ENCODE measurements at places on chromosomes 11 and 22.

- no peak for DNase-seq
These were observed 18.4 kb downstream of the ARHGAP42 start for GRCh38 chr11:100705447-100705846.

DNA sequence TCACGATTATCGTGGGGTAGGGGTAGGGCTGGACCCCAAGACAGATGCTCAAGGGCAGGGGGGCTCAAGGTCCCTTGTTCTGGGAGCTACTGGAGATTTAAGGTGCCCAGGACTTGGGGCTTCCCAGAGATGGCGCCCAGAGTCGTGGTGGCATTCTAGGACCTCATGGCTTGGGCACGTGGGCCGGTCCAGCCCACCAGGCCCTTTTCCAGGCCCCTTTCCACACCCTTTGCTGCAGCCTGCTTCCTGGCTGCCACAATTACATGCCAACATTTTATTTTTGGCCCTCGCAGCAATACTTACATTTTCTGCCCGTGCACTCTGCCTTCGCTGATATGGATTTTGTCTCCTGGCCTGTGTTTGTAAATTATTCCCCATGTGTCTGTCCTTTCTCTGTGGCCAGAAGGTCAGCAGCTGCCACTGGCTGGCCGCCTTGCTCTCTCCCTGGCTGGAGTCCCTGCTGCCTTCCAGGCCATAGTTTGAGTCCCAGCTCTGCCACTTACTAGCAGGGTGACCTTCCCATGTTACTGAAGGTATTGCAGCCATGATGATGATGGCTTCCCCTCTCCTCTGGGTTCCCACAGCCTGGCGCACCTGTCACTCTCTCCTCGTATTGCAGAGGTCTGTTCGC is 11.2 kb downstream of the MB start:
- DNase-seq: no peak

DNA sequence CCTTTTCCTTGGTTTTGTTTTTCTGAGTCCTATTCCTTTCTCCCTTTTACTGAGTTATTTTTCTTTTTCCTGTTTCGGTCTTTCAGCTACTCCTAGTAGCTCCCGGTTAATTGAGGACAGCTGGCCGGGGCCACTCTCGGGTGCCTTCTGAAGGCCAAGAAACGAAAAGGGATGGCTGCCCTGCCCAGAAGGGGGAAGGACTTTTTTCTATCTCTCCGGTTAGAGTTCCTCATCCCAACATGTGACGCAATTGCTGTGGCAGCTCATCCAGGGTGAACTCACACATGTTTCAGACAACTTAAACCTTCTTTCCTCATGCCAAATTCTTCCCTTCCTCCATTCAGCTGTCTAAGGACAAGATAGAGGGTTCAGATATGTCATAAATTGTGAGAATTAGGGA is 83.6 kb downstream of the PIWIL4 start:
- DNase-seq: no peak

DNA sequence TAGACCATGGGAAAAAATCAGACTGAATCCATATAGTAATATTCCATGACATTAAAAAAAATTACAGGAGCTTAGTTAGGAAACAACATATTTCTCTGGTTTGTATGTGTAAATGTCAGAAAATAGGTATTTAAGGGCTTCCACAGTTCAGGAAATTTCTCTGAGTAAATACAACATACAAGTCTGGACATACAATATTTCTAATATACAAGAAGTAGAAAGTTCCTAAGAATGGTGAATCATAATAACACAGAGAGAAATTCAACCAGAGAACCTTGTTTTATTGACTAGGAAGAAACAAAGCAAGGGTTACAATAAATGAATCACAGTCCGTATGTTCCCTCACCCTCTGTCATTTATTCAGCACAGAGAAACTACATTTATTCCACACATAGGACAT is 532.7 kb upstream of the FAT3 start:
- no peak for DNase-seq

DNA sequence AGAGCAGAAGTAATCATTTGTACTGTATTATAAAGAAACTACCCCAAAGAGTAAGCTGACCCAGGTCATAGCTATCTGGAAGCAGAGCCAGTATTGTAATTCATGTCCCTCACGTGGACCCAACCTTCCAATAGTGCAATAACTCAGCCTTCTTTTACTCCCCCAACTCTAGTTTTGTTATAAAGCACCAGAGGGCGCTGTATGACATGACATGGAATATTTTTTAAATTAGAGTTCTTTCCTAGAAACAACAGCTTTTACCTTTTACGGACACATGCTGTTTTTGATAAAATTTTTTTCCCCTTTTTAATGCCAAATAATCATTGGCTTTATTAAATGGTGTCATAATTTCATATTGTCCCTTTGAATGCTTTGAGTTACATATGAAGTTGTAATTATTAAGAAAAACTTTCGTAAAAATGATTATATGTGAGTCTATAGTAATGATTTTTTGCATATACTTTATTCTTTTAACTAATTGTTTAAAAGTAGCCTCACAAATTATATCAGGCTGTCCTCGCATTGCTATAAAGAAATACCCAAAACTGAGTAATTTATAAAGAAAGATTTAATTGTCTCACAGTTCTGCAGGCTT is 76.9 kb downstream of the DKK3 start:
- DNase-seq: no peak

- DNase-seq: no peak
These were observed 4.3 kb upstream of the SBF2 start for GRCh38 chr11:10298342-10298741.

Data from T-cell (primary cell).